ENCODE measurements at places on chromosomes 1 and 21.

GRCh38 chr21:38123626-38124025 lies 133.2 kb upstream of the KCNJ15 start:
- no peak for DNase-seq

- DNase-seq = no peak
Measured at GRCh38 chr1:203513585-203514031, 19.7 kb downstream of the OPTC start.

DNA sequence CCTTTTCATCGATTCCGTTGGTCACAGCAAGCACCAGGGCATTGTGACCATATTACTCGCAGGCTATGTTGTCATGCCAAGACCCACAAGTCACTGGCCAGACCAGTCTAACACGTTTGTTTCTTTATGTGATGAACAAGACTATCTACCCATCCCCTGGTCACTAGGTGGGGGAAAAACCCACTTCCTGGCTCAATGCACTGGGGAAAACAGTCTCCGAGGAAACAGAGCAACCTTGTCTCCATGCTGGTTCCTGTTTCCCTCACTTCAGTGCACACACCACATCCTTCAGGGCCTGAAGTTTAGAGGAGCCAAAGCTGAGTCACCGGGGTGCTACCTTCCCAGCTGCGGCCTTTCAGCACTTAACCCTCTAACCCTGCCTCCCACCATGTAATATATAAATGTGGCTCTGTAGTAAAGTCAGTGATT lies 20.9 kb downstream of the ERICH3 start:
- no peak for DNase-seq

DNA sequence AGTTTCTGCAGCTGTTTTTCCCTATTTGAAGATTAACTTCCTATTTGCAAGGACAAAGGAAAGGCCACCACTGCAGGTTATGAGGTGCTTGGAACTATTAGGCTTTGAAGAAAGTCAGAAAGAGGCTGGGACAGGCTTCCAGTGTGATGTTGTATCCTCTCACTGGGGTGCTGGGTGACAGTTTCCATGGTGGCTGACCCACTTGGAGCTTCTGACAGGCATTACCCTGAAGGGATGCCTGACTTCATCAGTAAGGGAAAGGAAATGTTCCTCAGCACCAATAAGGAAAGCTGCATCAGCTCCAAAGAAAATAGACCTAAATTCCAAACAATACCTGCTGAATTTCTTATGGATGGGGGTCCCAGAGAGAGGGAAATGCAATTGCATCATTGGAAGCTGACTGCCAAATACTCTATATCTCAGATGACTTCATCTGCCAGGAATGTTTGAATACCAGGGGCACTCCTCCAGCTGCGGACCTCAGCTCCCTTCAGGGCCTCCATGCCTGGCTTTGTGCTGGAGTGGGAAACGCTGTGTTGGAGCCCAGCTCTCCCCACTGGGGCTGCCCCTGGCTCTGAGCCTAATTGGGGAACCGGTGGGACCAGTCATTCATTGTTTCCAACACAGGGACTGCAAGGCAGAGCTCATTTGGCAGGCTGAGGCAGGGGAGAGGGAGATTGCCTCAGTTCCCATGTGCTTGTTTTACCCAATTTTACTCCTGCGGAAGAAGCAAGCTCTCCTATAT lies 76.6 kb downstream of the RGL1 start:
- DNase-seq = peak; percentile 89

DNA sequence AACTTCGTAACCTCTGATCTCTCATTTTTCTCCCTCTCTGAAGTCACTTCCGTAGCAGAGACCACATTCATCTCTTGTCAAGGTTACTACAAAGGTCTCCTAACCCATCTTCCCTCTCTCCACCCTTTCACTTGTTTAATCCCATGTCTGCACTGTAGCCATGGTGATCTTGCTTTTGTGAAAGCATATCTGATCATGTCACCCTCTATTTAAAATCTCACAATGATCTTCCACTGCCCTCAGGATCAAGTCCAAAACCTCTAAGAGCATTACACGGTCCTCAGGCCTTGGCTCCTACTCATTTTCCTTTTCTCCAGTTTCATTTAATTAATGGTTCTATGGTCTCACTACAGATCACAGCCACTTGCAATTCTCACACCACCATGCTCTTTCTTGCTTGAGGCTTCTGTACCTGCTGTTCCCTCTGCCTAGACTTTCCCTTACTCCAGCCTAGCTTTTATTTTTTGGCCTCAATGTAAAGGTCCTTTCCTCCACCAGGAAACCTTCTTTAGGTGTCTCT lies 12.1 kb downstream of the ARHGEF11 start:
- DNase-seq = no peak

GRCh38 chr1:218499011-218499691 lies 154.0 kb downstream of the TGFB2 start:
- DNase-seq = no peak

DNA sequence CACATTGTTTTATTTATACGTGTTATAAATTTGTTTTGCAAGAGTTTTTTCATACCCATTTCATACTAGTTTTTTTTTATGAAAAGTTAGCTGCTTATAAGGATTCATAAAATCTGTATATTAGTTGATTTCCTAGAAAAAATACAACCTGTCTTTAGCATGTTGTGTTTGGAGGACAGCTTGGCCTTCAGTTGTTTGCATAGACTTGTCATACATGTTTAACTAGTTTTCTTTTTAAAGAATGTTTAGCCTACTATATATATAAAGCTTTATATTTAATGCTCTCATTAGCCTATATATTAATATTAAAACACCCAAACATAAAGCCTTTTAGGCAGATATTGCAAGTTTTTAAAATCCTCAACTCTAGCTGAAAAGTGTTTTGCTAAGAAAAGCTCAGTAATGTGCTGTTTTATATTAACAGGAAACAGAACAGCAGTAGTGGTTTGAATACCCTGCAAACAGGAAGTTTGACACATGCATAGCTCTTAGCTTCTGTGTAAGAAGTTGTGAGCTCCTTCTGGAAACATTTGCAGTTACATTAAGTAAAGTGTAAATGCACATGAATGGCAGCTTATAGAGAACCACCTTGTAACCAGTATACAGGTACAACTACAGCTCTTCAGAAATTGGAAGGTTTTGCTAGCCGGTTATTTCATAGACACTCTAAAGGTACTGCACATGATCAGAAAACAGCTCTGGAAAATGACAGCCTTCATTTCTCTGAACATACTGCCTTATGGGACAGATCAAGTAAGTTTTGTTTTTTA lies at the start of gene PRKACB:
PRKACB (plus strand) TSS at position 476 of the 770 bp plus-strand sequence; CDS start at position 567, 91 bp downstream.
- no peak for DNase-seq

All from mesothelial cell of epicardium (in vitro differentiated cells).